ENCODE measurements at places on chromosomes 11 and 22.

DNA sequence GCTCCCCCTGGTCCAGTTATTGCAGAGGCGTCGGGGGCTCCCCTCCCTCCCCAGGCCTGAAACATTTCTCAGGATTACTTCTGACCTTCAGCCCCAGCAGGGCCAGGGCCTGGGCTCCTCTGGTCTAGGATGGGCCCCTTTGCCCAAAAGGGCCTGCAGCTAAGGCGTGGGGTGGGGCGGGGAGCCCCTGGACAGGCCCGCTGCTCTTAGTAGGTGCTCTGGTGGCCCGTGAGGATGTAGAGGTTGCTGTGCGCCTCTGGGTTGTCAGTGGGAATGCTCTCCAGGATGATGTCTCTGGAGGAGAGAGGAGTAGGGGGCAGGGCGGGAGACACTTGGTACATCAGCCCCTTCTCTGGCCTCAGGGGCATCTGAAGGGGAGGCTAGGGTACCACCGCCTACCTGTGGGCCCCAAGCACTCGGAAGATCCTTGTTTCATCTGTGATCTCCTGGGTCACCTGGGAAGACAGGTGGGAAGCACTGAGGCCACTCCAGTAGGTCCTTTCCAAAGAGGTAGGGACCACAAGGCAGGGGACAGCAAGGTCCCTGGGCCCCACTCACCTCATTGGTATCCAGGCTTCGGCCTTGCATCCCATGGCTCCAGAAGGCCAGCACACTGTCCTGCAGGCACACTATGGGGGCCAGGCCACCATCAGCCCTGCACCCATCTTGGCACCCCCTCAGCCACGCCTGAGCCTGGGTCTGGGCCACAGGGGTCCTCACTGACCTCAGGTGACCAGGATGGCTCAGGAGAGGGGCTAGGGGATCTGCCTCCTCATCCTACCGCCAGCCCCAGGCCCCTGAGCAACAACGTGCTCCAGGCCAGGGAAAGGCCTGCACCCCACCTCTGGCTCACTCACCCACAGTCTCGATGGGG lies 11.2 kb upstream of the SF1 start:
- DNase-seq: no peak

GRCh38 chr22:32211011-32211410 lies 6.1 kb upstream of the RFPL2 start:
- DNase-seq: no peak

DNA sequence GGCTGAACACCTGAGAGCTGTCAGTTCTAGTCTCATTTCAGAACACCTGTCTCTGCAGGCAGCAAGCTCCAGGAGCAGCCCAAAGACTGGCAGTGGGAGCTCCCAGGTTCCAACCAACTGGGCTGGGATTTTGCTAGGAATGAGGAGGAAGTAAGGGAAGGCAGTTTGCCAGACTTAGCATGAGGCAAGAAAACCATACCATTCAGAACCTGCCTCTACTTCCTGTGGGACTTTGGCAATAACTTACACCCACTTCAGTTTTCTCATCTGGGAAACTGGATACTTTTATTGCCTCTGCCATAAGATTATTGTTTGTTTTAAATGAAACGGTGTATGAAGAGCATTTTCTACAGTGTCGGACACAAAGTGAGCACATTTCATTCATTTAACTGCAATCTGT lies 363.7 kb upstream of the ISX start:
- no peak for DNase-seq

DNA sequence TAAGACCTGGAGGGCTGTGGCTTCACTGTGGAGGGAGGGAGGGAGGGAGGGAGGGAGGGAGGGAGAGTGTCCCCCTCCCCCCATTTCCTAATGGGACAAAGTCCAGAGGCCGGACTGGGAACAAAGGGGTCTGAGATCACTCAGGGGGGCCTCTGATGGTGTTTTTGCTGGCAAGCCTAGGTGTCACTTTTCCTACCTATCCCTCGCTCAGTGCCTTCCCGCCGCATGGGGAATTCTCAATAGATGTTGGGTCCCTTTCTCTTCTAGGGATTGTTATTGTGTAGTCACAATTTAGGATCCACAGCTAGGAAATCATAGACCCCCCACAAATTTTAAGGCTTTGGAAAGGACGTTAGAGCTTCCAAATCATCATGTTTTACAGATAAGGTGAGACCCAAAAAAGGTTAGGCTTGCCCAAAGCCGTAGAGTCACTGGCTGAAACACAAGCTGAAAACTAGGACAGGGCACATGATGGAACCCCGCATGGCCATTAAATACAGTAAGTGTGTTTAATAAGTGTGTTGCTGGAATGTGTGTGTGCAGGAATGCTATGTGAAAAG lies 4.8 kb upstream of the FTH1 start:
- no peak for DNase-seq

DNA sequence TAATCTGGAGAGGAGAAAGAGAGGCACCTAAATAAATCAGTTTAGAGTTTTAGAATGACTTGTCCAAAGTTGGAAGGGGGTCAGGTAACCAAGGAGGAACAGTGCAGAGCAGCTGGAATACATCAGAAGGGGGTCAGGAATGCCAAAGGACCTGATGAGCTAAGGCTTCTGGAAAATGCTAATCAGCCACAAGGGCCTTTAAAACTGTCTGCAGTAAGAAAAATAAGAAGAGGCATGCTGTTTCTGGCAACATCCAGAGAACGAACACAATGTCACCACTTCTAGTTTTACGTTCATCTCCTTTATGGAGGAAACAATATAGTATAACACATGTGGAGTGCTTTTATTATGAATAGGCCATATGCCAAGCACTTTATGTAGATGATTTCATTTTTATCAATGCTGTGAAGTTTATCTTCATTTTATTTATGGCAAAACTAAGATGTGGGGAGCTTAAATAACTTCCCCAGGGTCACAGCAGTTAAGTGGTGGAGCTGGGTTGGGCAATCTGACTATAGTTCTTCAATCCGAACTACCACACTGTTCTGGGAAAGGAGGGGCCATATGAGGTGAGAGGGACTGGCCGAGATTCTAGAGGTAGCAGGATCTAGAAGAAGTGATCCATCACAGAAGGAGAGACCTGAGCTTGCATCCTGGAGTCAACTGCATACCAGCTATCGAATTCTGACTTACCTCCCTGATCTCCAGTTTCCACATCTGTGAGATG lies 22.6 kb downstream of the ACO2 start:
- no peak for DNase-seq

DNA sequence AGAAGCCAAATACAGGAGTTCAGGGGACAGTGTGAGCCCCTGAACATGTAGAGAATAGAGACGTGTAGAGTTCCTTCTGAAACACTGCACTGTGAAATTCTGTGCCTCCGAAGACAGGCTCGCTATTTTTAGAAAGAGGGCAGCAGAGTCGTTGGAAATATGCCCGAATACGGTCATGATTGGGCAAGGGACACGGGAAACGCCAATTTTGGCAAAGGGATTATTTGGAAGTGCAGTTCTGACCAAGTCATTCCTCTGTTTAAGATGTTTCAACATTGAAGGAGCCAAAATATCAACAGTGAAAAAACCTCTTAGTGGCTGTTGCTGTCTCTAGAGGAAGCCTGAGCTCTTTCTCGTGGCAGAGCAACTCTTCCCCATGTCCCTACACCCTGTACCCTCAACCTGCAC lies 9.5 kb upstream of the CBX6 start:
- no peak for DNase-seq

DNA sequence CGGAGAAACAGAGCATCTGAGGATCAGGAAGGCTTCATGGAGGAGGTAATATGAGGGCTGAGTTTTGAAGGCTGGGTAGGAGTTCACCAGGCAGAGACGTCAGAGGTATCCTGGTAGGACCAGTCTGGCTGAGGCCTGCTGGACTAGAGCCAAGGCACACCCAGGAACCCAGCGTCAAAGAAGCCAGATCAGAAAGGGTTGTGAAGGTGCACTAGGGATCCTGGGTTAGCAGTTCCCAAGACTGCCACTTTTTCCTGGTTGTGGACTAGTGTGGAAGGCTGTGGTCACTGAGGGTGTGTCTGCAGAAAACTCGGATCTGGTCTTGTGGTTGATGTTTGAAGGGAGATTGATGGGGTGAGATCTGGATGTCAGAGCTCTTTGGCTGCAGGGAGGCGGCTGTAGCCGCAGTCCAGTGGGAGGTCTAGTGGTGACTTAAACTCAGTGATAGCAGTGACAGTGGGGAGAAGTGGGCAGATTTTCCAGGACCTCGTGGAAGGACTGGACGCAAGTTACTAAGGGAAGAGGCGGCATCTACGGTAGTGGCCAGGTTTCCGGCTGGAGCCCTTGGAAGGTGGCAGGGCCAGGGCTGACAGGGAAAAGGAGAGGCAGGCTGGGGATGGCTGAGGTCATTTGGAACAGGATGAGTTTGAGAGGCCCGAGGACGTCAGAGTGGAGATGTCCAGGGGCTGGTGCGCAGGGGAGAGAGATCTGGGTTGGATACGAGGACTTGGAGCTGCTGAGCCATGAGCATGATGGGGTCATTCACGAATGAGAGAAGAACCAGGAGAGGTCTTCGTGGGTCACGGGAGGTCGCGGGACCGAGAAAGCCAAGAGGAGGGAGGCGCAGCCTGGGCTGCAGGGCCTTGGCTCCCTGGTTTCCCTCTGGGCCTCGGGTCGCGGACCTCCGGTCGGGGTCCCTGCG lies 10.9 kb downstream of the RELA start:
- DNase-seq: peak; percentile 19

GRCh38 chr11:21520244-21520643 lies 672.6 kb upstream of the ANO5 start:
- no peak for DNase-seq

GRCh38 chr11:4881188-4881587 lies 512 bp upstream of the OR51T1 start:
- no peak for DNase-seq

GRCh38 chr11:45501392-45502225 lies 163.8 kb downstream of the CHST1 start:
- no peak for DNase-seq

DNA sequence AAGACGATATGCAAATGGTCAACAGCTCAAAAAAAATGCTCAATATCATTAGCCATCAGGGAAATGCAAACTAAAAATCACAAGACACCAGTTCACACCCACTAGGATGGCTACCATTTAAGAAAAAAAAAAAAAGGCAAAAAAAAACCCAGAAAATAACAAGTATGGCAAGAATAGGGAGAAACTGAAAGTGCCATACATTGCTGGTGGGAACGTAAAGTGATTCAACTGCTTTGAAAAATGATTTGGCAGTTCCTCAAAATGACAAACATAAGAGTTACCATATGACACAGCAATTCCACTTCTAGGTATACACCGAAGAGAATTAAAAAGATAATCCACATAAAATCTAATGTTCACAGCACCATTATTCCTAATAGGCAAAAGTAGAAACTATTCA lies 47.5 kb downstream of the PICALM start:
- no peak for DNase-seq

GRCh38 chr11:86313793-86314192 lies 11.8 kb downstream of the HIKESHI start:
- DNase-seq: no peak

GRCh38 chr11:37721485-37721884 lies 1123.4 kb upstream of the RAG2 start:
- no peak for DNase-seq

DNA sequence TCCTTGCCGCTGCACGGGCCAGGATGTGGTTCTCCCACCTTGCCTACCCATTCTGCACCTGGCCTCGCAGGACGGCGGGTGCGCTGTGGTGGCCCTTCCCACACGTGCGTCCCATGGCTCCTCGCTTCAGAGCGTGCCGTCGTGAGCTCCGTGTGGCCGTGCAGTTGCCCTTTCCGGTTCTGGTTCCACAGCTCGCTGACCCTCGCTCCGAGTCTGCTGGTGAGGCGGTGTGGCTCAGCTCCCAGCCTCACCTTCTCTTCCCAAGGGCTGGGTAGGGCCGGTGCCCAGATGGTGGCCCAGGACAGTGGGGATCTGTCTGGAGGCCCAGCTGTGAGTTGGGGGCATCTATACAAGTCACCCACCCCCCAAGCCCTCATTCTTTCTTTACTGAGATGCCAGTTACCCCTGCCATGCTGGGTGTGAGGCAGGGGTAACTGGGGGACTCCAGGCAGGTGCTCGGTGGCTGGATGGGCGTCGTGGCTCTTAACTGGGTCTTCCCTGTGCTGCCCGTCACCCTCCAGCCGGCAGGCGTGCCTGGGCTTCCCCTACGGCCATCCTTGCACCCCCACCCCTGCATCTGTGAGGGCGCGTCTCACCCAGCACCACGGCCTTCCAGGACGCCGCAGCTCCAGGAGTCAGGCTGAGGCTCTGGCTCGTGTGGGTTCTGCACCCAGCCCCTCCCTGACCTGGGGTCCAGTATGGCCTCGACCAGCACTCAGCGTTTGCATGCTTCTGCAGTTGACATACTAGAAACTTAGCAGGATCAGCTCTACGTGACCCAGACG lies 395.2 kb downstream of the TBC1D22A start:
- no peak for DNase-seq

GRCh38 chr11:70578371-70578770 lies 180.0 kb downstream of the CTTN start:
- no peak for DNase-seq

DNA sequence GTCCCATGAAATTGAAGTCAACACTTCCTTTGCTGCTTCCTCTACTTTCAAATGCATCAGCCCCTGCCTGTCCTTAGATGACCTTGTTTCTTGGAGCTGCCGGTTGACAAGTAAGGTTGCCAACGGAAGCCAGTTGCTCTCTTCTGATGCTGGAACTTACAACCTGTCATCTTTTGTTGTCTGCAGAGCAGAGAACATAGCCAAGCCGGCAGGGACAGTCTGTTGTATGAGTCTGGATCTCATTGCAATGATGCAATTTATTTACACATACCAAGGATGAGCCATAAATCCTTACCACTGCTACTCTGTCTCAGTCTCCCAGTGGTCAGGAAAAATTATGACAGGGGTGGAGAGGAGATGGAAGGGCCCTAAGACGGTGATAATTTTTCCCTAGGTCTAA lies 151.4 kb downstream of the BLID start:
- DNase-seq: peak; percentile 43

DNA sequence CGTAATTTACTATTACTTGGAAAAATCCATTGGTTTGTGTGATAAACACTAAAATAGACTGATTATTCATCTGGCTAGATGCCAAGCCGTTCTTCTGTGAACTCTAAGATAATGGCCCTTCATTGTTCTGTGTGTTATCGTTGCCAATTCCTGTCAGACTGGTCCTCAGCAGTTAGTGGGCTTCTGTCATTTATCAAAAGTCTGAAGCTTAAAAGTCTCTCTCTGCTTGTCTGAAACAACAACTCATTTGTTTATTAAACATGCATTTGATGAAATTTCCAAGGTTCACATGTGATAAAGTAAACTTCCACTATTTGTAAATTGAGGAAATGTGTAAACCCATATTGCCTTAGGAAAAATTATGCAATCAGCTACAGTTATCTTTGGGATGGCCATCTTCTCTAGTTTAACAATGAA lies 21.1 kb upstream of the RDX start:
- no peak for DNase-seq

DNA sequence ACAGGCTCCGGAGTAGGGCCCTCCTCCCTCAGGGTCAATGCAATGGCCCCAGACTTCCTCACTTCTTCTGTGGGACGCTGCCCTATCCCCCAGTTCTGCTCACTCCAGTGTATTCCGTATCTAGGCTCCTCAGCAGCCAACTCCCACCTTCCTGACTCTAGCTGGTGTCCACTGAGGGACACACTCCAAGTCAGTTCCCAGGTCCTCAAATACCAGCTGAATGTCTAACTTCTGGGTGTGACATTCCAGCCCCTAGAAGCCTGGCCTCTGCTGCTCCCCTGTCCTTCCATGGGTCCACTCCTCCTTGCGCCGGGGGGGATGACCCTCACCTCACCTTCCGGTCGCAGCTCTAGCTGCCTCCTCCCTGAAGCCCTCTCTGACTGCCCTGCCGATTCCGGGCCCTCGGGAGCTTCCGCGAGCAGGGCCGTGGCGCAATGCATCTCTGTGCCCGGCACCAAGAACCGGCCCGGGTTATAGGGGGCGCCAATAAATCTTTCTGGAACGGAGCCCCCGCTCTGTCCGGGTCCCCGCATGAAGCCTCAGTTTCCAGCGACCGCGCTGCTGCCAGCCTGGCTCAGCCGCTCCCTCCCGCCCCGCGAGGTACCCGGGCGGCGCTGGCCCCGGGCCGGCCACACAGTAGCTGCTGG lies 15.4 kb downstream of the BAD start:
- peak; percentile 77 for DNase-seq

Data from NCI-H226 (cell line).